CD4-positive, alpha-beta T cell (primary cell): ENCODE measurements at places on chromosomes 12 and 14. TPM values are rescaled to one million over a fixed set of nuclear protein-coding genes. Genes with fewer than 3 reads are reported as not detected.

TRIP11 gene
- total RNA-seq = 30.0 TPM

HOTAIR gene
- total RNA-seq = not detected

ABCB9 gene
- total RNA-seq = 5.4 TPM

KRT71 gene
- total RNA-seq = not detected

NKX2-8 gene
- total RNA-seq = not detected

GLIPR1L2 gene
- 0.44 TPM for total RNA-seq

IL26 gene
- total RNA-seq = 0.25 TPM

OR4E2 gene
- not detected for total RNA-seq

BLTP3B gene
- 23.0 TPM for total RNA-seq

MUCL1 gene
- not detected for total RNA-seq

FBXO34 gene
- total RNA-seq = 28.3 TPM

KRT80 gene
- not detected for total RNA-seq

OR6C3 gene
- total RNA-seq = not detected

LHX5 gene
- not detected for total RNA-seq

KRT82 gene
- not detected for total RNA-seq

GPR137C gene
- 0.08 TPM for total RNA-seq

HELB gene
- total RNA-seq = 33.8 TPM

TBX5 gene
- total RNA-seq = not detected

MYH7 gene
- total RNA-seq = not detected

KRT77 gene
- 0.20 TPM for total RNA-seq

KLRC4 gene
- not detected for total RNA-seq

ADCK1 gene
- 7.1 TPM for total RNA-seq

CFAP73 gene
- total RNA-seq = 0.92 TPM
